ENCODE measurements at places on chromosomes 16 and 17.

- DNase-seq = no peak
Observed at GRCh38 chr16:72203401-72203800, 31.4 kb upstream of the PMFBP1 start.

DNA sequence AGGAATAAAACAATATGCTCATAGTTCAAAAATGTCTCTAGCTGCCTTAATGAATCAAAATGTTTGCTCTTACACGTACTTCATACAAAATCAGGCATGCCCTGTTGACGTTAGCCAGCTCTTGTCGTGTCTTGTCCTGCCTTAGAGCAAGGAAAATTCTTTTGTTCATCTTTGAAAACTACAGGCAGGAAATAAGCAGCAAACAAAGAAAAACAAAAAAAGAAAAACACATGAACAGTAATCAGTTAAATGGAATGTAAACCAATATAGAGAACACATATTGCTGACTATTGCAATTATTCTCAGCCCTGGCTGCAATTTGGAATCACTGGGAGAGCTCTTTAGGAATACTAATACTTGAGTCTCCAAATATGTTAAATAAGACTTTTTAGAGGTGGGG, 1.7 kb downstream of the CAPNS2 start:
- no peak for DNase-seq

DNA sequence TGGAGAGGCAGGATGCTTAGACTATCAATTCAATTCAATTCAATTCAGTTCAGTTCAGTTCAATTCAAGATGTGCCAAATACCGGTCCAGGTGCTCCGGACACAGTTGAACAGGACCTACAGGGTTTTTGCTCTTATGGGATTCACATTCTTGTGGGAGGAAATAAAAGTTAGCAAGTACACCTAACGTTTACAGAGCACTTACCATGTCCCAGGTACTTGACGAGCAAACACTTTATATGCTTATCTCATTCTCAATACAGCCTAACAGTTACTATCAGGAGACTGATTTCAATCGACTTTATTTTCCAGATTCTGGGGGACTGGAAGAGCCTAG, 467 bp upstream of the GDE1 start:
- DNase-seq = no peak

- DNase-seq = no peak
Observed at GRCh38 chr17:11954936-11955335, 42.3 kb downstream of the ZNF18 start.

GRCh38 chr17:8555062-8555461, 75.5 kb downstream of the MYH10 start:
- DNase-seq = no peak

DNA sequence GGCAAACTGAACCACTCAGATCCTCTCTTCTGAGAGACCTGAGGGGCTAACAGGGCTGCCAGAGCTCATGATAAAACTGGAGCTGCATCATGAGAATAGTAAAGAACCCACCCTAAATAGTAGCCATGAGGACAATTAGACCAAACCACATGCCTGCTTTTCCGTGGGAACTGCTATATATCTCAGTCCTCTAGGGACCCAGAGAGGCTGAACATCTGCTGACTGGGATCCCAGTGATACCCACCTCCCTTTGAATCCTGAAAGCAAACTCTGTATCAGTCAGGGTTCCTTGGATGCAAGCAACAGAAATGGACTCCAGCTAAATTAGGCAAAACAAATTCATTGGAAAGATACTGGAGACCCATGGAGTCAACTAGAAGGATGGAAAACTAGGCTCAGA, 6.5 kb downstream of the MT1X start:
- no peak for DNase-seq

- no peak for DNase-seq
Observed at GRCh38 chr16:63655846-63656245, 1466.0 kb downstream of the CDH11 start.

- no peak for DNase-seq
Observed at GRCh38 chr16:3612510-3613466, 1.4 kb upstream of the SLX4 start.

DNA sequence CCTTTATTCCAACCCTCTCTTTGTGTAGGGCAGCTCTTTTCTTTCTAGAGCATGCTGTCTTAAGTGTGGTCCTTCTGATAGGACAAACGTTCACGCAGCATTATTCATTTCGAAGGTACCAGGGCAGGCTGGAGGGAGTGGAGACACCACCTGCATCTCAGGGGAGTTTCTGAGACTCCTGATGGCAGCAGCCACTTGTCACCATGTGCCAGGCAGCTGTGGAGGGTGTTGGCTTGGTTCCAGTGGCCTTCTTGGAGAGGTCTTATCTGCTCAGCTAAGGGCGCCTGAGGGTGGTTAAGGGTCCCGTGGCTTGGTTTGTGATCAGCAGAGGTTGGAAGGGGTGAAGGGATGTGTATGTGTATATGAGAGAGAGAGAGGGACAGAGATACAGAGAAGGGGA, 257.1 kb upstream of the EEF2KMT start:
- no peak for DNase-seq

DNA sequence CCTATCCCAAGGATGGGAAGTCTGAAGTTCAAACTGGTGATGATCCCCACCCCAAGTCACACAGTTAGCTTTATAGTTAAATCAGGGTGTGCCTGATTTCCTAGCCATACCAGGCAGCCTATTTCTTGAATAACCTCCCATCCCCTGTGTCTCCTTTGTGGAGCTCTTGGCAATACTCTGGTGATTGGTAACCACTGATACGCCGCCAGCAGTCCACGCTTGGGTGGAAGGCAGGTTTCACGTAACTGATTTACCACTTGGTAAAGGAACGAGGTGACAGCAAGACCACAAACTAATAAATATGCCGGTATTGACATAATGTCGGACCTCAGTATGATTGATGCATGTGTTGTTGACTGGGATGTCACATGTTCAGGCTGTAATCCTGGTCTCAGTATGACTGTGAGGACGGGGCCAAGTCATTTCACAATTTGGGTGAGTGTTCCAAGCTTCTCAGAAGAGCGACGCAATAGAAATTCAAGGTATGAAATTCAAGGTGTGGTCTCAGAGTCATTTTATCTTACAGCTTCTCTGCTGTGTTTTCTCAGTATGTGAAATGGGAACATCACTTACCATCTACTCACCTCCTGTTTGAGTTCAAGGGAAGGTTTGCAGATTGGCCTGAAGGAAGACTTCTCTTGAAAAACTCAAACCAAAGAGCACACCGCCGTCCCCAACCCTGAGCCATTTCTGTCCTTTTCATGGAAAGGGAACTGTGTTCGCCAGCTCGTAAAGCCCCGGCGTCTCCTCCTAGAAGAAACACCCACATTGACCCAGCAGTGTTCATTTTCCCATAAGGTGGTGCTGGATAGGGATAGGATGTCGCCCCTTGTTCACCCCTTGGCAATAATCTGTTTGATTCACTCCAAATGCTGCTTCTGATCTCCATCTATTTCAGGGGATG, 678.9 kb downstream of the WWOX start:
- no peak for DNase-seq

DNA sequence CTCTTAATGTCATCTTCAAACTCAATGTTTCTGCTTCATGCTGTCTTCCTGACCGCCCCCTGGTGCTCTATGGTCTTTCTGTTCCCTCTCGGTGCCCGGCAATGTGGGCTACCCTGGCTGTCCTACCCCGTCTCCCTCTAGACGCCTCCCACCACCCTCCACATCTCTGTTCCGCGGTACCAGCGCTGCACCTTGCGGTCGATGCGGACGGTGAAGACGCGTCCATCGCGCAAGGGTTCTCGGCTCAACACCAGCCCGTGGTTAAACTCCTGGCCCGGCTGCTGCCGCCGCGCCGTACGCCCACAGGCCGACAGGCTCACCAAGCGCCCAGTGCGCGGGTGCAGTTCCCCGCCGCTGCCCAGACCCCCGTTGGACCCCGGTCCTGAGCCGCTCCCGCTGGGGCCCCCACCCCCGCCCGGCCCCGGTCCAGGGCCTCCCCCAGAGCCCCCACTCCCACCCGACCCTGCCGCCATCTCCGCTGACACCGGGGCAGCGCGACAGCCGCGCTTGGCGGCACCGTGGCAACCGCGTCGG, at the start of gene NEURL4:
Gene NEURL4, minus strand, starts transcription at position 496 of the 534 bp plus-strand sequence. Its CDS starts 23 bp downstream, at position 473.
- DNase-seq = peak; percentile 20

DNA sequence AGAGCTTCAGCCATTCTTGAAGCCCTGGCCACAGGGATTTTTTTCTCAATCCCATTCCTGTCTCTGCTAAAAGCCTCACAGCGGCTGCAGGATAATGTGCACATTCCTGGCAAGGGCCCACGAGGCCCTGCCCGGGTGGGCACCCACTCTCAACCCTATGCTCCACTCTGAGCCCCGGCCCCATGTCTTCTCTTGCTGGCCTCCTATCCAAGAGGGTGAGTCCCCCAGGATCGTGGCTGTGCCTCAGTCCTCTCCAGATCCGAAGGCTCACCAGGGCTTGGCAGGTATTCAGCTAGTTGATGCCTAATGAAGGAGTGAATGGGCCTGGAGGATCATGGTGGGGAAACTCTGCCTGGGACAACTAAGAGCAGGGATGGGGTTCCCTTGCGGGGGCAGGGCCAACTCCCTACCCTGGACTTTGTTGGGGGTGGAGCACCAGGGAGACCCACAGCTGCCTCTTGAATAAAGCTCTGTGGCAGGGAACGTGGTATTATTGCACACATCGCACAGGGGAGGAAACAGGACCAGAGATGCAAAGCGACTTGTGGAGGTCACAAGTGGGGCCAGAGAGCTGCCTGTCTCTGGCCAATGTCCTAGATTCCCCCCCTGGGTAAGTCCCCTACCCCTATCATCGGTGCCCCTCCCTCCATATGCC, 5.4 kb downstream of the ARHGAP27 start:
- DNase-seq = no peak

DNA sequence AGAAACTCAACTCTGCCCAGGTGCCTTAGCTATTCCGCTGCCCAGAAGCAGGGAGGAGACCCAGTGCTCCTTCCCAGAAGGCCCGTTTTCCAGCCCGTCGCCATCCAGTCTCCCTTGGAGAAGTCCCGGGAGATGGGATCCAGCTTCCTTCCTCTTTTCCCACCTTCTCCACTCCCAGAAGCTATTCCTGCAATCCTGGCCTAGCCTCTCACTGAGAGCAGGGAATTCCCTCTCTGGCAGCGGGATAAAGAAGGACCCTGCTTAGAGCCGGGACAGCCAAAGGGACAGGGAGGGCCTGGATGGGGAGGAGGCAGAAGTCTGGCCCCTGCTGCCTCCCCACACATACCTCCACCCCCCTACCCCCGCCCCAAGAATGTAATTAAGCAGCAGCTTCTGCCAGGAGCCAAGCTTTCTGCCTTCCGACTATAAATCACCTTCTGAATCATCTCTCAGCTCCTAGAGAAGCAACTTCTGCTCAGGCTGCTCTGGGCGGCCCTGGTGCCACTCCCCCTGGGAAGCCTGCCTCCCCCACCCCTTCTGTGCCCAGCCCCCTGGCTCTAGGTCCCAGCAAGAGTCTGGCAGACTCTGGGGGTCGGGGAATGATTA, 6.4 kb downstream of the WNT3 start:
- no peak for DNase-seq

GRCh38 chr17:72771734-72772133, 320.8 kb downstream of the SLC39A11 start:
- DNase-seq = no peak

GRCh38 chr17:44204441-44204882, 4.8 kb upstream of the ATXN7L3 start:
- DNase-seq = no peak

DNA sequence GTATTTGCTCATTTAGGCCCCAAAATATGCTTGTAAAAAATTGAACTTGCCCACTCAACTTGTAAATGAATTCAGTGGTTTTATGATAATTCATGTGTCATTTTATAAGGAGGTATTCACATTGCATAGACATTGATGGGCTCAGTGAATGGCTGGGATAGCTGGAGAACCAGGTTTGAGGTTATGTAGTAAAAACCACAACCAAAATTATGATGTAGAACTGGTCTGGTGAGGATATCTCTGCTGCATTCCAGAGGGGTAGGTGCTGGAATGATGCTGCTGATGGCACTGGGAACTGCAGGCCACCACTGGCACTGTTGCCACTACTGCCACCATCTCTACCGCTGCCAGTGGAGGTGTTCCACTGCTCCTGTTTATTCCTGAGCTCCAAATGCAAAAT, 21.5 kb upstream of the RABEP1 start:
- no peak for DNase-seq

GRCh38 chr16:66402166-66402565, 24.9 kb upstream of the BEAN1 start:
- DNase-seq = no peak

DNA sequence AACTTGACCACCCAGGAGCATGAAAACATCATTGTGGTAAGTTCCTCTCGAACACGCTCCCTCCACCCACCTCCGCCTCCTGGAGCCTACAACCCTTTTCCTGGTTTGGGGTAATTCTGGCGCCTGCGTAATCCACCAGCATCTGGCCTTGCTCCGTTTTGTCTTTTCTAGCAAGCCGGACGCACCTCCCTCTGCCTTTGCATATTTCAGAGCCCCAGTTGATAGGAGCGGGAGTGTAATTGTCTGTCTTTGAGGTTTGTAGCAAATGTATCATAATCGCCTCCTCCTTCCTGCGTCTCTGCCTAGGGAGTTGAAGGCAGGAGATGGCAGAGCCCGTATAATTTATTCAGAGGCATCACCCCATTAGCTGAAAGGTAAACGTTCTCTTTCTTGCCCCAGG, 121.3 kb upstream of the PLCG2 start:
- no peak for DNase-seq

DNA sequence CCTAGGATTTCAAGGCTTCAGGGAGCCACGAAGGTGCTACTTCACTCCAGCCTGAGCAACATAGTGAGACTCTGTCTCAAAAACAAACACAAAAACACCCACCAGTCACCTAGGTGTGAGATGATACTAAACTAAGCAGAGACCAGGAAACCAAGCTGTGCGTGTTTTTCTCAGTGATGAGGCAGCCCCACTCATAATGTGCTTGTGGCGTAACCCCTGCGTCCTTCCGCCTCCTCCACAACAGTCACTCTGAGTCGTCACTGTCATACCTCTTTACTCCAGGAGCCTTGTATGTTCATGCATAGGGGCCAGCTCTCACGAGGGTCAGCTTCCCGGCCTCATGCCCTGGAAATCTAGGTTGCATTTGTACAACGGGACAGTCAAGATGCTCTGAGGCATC, 31.1 kb upstream of the SLC47A1 start:
- no peak for DNase-seq

DNA sequence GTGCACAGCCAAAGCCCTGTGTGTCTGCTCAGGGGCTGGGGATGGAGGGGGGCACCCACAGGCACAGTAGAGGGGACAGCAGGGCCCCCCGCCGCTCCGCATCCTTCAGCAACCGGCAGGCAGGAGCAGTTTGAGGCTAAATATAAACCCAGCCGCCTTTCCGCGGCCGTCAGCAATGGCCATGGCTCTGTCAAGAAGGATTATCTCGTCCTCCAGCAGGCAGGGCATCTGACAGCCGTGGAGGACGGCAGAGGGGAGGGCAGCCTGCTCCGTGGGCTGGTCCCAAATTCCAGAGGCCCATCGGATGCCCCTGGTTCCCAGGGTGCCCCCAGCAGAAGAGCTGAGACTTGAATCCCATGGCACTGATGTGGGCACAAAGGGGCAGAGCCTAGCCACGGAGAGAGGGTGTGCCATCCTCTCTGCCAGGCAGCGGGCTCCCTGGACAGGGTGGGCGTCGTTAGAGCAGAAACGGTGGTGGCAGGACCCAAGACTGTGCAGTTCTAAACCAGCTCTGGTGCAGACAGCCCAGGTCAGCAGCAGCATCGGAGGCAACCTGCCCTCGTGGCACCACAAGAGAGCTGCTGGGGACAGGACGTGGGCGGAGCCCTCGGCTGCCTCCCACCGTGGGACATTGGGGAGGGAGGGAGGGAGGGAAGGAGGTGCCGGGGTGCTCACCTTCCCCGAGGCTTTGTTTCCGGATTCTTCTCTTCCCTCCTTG, 198.8 kb upstream of the CIBAR2 start:
- DNase-seq = peak; percentile 18
